ENCODE measurements at places on chromosomes 5 and 9.

DNA sequence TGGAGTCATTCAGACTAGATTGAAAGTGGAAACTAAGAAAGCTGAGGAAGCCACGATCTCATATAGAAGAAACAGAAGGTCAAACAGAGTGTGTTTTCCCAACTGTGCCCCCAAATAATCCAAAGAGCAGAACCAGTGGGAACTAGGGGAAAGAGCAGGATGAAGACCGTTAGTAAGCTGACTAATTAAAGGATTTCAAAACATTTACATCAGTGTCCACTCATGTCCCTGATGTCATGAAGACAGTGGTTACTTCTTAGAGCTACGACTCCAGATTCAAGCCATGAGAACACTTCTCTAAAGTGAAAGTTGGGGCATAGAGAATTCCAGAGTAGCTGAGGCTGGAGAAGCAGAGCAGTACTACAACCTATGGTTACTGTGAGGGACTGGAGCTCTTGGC lies 119.6 kb upstream of the SLC12A2 start:
- no peak for DNase-seq

GRCh38 chr9:130129432-130130061 lies 42.7 kb upstream of the NCS1 start:
- no peak for DNase-seq

GRCh38 chr5:147176422-147176821 lies 58.4 kb upstream of the STK32A start:
- no peak for DNase-seq

GRCh38 chr5:128305341-128305740 lies 221.8 kb downstream of the SLC12A2 start:
- DNase-seq = no peak

GRCh38 chr9:93085676-93086075 lies 10.3 kb upstream of the CARD19 start:
- DNase-seq = no peak

GRCh38 chr9:135282808-135283207 lies 195.3 kb downstream of the OLFM1 start:
- DNase-seq = no peak

GRCh38 chr5:1413211-1413610 lies 32.0 kb downstream of the SLC6A3 start:
- DNase-seq = no peak

GRCh38 chr9:125240649-125240999 lies 519 bp downstream of the HSPA5 start:
- no peak for DNase-seq
